ENCODE measurements at places on chromosomes 16 and 17.
A peak's percentile ranks its signal among the peaks of the same experiment; 100 is the strongest.

DNA sequence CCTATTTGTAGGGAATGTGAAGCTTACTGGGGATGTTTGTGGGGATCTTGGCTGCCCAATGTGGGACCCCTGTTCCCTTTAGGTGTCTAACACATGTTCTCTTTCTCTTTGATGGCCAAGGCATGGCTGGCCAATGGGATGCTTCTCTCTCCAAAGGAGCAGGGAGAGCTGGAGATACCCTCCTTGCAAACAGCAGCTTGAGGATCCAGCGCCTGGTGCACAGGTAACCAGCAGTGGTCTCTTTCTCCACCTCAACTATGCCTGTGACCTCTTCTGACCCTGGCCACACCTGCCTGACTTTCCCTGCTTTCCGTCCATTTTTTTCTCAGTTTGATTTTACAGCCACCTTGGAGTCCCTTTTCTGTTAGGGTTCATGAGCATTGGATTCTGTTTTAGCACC lies 16.8 kb upstream of the NKD1 start:
- DNase-seq = no peak

DNA sequence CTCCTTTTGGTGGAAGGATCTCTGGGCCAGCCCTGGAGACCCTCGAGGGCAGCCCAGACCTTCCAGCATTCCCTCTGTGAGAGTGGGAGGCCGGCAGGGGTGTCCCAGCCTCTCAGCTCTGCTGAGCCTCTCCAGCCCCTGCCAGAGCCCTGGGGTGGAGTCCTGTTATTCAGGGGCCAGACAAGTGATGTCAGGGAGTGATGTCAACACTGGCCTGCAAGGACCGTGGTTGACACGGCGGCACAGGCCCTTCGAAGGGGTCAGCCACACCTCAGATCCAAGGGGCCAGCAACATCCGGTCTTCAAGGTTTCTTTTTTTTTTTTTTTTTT lies 231.2 kb downstream of the KATNIP start:
- DNase-seq = no peak

DNA sequence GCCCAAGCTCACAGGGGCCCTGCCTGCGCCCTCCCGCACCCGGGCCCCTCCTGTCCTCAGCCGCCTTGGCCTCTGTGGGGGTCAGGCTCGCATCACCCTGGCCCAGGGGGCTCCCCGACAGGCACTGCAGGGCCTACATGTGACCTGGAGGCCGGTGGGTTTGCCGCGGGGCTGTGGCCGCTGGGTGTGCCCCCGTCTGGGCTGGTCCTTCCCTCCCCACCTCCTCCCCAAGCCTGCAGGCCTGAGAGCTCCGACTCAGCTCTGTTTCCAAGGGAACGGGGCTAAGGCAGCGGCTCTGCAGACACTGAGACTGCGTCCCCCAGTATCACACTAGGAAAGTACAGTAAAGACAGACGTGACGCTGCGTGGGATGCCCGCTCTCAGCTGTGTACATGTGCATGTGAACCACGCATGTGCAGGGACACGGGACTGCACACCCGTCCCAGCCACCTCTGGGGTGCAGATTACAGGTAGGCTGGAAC lies 16.5 kb upstream of the WDR45B start:
- no peak for DNase-seq

- no peak for DNase-seq
Measured at GRCh38 chr16:50228364-50228868, 37.9 kb upstream of the ADCY7 start.

DNA sequence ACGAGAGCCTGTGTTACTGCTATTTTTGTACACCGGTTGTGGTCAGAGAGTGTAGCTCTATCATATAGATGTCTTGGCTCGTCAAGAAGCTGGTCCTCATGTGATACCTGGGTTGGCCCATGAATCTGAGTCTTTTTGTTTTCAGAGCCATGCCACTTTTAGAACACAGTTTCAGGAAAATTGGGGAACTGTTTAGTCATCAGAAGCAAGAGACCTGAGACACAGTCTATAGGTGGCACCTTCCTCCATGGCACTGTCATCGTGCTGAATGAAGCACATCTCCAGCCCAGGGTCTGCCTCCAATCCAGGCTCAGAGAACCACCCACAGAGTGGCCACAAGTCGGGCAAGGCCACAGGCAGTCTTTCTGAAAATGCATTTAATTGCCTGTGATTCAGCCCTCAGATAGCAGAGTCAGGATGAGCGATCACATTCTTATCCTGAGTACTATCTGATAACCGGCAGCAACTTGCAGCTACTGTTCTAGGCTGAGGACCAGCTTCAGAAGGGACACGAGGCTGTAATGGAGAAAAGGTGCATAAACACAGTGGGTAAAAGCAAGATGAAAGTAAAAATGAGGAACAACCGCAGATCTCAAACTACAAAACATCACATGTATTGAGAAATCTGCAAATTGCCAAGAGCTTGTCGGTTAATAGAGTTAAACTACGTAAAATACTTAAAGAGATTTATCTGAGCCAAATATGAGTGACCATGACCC lies 14.2 kb upstream of the HAPSTR1 start:
- DNase-seq = peak; percentile 51

DNA sequence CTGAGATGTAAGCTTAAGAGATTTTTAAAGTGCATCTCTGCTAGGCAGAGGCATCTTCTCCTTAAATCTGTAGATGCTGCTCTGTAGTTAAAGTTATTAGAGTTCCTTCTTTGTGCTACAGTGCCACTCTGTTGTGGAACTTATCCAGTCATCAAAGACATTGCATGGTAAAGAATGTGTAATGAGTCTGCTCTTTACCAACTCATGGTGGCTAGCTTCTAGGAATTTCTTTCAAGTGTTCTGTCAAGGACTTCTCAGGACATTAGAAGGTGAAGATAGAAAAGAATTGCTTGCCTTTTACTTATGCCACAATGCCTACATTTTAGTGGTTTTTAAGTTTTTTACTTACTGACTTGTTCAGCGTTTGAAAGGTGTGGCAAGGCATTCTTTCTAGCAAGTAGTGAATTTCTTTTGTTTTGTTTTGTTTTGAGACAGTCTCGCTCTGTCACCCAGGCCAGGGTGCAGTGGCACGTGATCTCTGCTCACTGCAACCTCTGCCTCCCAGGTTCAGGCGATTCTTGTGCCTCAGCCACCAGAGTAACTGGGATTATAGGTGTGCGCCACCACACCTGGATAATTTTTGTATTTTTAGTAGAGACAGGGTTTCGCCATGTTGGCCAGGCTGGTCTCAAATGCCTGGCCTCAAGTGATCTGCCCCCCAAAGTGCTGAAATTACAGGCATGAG lies 20.3 kb upstream of the ARL2BP start:
- DNase-seq = no peak

- no peak for DNase-seq
Measured at GRCh38 chr16:4455081-4455480, 19.3 kb downstream of the NMRAL1 start.

GRCh38 chr17:42781639-42782165 lies 1.3 kb downstream of the WNK4 start:
- DNase-seq = no peak

DNA sequence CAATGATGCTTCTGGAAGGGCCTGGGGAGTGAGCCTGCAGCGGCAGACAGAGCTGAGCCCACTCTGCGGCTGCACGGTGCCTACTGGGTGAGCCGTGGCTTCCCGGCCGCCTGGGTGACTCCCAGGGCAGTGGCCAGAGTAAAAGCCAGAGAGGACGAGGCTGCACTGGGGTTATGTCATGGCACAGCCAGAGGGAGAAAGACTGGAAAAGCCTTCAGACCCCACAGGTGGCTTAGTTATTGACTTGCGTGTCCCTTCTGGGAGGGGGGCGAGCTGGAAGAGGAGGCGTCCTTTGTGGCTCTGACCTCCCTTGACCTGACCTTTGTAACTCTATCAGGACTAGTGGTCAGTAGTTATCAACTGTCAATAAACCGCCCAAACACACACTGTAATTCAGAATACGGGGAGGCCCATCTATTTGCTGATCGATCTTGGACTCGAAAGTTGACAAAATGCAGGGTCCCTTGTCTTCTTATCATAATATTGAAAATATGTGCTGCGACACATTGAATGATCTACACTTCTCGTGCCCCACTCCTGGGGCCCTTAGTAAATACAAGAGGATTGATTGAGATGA lies 385.9 kb upstream of the ZFHX3 start:
- DNase-seq = no peak

All from H54 (cell line).